MV-4-11 (cell line): ENCODE measurements at places on chromosomes 2 and 18.
A peak's percentile ranks its signal among the peaks of the same experiment; 100 is the strongest.

GRCh38 chr18:61245276-61245675 lies 88.0 kb upstream of the CDH20 start:
- no peak for DNase-seq

GRCh38 chr2:118843483-118844132 lies 3.8 kb downstream of the EN1 start:
- DNase-seq = no peak

GRCh38 chr2:184463102-184463865 lies 135.0 kb upstream of the ZNF804A start:
- DNase-seq = no peak

DNA sequence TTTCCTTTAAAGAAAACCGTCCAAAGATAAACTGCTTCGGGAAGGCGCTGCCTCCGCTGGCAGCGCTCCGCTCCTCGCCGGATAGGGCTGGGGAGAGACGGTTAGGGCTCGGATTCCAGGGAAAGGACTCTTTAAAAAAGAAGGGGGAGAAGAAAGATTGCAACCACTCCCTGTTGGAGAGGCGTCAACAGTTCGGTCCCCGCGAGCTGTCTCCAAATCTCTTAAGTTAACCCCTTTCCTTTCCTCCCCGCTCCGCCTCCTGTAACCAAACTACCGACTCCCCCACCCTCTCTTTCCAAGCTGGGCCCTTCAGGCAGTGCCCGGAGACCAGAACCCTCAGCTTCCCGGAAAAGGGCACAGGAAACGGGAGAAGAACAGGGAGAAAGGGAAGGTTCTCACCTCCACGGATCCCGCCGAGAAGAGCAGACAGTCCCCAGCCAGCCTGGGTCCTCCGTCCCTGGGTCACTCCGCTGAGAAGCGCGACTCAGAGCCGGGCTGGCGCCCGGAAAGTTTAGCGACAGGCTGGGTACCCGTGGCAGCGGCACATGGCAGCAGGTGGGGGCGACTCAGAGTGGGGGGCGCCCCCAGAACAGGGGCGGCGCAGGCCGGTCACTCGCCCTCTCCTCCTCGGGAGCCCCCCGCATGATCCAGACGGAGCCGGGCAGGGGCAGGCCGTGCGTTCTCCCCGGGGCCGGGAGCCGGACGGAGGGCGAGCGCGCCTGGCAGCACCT lies 675 bp downstream of the FZD5 start:
- DNase-seq = no peak

GRCh38 chr2:161613161-161613560 lies 11.1 kb upstream of the SLC4A10 start:
- no peak for DNase-seq

DNA sequence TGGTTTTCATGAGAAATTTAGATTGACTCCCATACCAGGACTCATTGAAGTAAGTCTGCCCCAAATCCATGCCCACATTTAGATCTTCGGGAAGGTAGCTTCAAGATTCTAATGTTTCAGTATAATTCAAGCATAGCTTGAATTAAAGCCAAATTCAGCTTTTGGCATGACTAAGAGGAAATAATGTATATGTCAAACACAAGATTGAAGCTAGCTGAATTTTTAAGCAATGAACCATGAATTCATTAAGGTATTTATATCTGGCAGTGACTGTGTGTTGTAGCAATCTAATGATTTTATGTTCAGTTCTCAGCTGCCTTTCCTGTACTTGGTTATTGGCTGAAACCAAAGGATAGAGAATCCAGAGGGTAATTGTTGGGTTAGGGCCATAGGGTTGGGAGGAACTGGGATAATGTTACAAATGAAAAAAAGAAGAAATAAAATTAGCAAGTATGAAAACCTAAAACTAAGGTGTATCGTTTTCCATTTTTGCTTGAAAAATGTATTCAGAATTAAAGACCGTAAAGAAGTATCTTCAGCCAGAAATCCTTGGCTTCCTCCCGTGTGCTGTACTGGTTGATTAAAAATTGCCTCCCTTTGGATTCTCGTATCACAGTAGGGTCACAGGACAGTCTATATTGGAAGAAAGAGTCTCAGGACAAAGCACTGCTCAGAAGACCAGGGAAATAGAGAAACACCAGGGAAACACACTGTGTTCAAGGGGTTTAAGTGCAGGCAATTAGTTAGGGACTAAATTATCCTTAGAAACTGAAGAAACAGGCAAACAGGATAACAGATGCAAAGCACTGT lies 119.0 kb upstream of the FN1 start:
- no peak for DNase-seq

DNA sequence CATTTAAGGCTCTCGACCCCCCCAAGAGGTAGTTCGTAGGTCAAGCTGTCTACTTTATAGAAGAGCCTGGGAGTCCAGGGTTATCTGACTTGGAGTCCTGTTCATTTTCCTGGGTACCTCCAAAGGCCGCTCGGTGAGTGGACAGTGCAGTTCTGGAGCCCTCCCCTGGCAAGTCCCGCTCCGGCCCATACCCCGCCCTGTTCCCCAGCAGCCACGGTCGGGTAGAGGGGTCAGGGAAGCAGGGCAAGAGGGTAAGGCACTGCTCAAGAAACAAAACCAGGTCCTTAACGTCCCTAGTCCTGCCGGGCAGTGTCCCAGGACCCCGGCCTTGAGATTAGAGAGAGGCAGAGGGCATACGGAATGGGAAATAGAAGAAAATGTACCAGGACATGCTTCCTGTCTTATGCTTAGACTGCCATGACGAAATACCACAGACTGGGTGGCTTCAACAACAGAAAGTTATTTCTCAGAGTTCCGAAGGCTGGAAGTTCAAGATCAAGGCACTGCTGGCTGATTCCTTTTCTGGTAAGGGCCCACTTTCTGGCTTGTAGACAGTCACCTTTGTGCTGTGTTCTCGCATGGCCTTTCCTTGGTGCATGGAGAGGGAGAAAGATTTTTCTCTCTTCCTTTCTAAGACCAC lies 5.4 kb upstream of the HPCAL1 start:
- no peak for DNase-seq

DNA sequence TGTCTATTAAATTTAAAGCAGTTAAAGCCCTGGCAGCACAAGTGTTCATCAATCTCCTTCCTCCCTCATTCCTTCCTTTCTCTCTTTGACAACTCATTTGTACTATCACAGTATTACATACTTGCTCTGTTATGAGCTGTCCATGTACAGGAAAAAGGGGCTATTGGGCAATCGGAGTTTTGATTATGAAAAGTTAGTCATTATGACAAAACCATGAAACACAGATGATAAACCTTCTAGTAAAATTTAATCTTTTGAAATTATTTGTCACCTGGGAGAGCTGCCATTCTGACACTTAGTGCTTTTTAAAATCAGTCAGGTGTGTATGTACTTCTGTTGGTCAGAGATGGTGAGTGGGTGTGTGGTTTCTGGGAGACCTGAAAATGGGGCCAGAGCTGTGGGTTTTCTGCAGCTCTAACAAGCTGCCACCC lies 39.4 kb downstream of the MAP4K4 start:
- DNase-seq = peak; percentile 68
